ENCODE measurements at places on chromosomes 6 and 20. TPM values are rescaled to one million over a fixed set of nuclear protein-coding genes. Genes with fewer than 3 reads are reported as not detected.
A peak's percentile ranks its signal among the peaks of the same experiment; 100 is the strongest.

GRCh38 chr20:62572980-62573379, 69.3 kb upstream of the SLCO4A1 start:
- no peak for DNase-seq

GRCh38 chr6:130517444-130517931, 151.7 kb downstream of the TMEM200A start:
- DNase-seq, result no peak

LAMP5 gene
- 0.38 TPM for polyA plus RNA-seq

DNA sequence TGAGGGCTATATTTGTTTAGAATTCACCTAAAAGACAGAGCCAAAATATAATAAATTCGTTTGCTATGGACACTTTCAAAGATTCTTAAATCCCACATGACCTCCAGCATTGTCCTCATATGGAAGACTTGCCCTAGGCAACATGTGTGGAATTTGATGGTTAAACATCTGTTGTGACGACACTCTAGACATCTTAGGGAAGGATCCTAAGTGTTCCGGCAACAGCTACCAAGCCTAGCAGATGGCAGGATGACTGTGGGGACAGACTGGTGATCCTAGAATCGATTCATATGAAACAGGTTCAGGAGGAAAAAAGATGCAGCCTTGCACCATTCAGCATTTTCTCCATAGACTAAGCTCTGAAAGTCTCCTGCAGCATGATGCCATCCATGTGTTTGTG, 77.6 kb upstream of the BACH2 start:
- DNase-seq, result no peak

DNA sequence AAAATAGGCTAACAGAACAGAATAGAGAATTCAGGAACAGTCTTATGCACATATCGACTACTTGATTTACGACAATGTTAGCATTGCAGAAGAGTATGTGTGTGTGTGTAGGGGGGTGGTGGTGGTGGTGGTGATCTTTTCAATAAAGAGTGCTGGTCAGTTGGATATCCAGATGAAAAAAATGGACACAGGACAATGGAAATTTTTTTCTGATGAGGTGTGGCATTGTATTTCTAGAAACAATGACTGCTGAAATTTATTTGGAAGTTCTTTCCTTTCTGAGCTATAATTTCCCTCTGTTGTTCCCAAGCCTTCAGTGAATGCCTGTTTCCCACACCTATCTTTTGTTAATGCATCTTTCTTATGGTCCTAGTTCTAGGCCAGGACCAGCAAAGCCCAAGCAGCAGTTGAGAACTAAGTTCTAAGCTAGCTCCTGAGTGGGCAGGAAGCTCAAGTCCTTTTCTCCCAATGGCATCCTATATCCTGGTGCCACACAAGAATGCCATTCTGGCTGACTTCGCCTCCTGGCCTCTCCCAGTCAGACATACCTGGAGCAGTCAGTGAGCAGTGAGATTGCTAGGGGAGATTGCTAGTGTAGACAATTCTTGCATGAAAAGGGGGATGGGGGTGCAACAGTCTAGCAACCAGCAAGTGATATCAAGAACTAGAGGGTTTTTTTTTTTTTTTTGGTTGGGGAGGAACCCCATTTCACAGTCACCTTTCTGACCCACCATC, 1.2 kb upstream of the TOX2 start:
- no peak for DNase-seq

SYNDIG1 gene
- polyA plus RNA-seq, result 1.7 TPM

- peak; percentile 55 for DNase-seq
Measured at GRCh38 chr6:113672491-113673149, 184.5 kb upstream of the MARCKS start.

DNA sequence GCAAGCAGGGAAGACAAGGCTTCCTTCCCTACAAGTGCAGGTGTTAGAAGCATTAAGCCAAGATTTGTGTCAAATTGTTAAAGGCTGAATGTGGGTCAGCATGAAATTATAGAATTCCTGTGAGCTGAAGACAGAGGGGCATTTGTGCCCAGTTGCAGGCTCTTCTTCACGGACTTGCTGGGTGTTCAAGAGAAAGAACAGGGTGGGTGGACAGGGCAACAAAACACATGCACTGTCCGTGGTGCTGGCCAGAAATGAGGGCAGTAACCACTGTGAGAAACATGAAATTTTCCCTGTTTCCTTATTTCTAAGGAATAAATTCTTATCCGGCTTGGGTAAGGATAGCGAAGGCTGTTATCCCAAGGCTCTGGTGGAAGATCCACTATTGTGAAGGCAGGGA, 579.5 kb upstream of the HTR1E start:
- DNase-seq, result no peak

GRCh38 chr6:52620055-52620905, 43.4 kb upstream of the TRAM2 start:
- DNase-seq, result no peak

Data from urinary bladder (tissue), 4 donors.